ENCODE measurements at places on chromosomes 4 and X. TPM values are rescaled to one million over a fixed set of nuclear protein-coding genes. Genes with fewer than 3 reads are reported as not detected.

DNA sequence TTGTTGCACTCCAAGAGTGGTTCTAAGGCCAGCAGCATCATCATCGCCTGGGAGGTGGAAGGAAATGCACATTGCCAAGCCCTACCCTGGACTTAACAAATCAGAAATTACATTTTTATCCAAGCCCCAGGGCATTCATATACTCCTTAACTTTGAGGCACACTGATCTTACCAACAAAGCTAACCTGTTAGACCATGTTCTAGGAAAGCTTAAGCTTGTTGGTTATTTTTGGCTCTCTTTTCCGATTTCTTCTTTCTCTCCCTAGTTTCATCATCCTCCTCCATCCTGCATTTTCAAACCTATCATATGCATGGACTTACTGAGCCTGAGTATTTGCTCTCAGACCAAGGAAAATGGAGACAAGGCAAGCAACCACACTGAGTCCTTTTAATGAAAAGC is 133.4 kb downstream of the OPHN1 start:
- H3K36me3 ChIP-seq: no peaks in the 10 kb centered on the region
- no peak overlapping the region for H3K4me3 ChIP-seq
- no peaks in the 10 kb centered on the region for H3K27me3 ChIP-seq
- DNase-seq: no peak
- H3K4me1 ChIP-seq: no peaks in the 10 kb centered on the region
- H3K27ac ChIP-seq: no peak overlapping the region

DNA sequence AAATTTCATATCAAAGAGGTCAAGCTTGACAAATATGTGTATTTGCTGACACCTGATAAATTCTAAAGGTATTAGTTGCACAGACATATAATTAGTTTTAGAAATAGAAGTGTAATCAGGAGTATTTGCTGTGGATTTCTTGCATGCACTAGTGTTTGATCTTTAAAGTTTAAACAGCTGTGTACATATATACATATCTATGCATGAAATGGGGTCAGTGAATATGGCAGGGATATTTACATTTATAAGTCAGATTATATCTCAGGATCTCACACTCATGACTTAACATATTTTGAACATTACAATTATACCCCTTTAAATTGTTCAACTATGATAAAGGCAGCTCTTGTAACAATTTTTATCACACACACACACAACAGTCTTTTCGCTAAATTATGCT is 547.4 kb upstream of the ACTRT1 start:
- H3K4me1 ChIP-seq: no peaks in the 10 kb centered on the region
- H3K36me3 ChIP-seq: no peaks in the 10 kb centered on the region
- H3K27ac ChIP-seq: no peak overlapping the region

DNA sequence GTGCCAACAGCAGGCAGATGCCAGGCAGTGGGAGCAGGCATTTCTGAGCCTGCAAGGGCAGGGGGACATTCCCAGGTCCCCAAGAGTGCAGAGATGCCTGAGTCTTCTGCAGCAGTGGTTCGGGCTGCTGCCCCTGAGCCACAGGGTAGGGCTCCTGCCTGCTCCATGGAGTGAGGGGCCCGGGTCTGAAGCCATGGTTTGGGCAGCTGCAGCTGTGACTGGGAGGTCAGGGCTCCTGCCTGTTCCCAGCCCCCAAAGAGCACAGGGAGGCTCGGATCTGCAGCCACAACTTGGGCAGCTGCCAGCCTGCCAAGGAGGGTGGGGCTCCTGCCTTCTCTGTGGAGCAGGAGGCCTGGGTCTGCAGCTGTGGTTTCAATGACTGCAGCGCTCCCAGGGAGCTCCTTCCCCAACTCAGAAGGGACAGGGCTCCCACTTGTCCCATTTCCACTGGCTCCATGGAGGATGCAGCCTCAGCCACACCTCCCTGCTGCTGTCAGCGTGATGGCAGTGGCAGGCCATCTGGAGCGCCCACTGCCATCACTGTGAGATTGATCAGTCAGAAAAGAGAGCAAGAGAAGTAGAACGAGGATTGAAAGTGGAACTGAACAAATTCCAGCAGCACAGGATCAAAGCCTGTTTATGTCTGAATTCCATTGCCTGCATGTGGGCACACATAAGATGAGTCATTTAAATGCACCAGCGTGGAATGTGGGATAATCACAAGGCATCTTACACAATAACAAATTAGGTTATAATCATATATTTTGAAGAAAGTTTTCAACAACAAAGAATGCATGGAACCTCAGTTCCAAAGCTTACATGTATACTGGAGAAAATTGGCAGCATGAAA is 93.1 kb upstream of the CXorf51A start:
- no peak for DNase-seq
- H3K4me3 ChIP-seq: no peak overlapping the region
- H3K36me3 ChIP-seq: no peaks in the 10 kb centered on the region
- H3K27ac ChIP-seq: no peak overlapping the region
- H3K27me3 ChIP-seq: no peaks in the 10 kb centered on the region

DNA sequence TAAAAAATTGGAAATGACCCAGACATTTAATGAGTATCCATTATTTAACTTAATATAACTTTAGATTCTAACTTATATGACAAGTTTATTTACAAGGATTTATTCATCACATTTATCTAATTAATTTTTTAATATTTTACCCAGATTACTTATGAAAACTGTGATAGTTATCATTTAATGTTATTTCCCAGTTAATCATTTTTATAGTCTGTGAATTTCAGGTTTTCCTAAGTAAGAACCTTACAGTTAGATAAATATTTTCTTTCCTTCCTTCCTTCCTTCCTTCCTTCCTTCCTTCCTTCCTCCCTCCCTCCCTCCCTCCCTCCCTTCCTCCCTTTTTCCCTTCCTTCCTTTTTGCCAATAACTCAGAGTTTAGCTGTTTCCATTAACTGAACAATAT is 14.8 kb upstream of the FHDC1 start:
- H3K4me3 ChIP-seq: no peak overlapping the region
- no peak for DNase-seq
- peaks cover 16% of the 10 kb centered on the region for H3K36me3 ChIP-seq
- H3K27ac ChIP-seq: no peak overlapping the region
- H3K4me1 ChIP-seq: no peaks in the 10 kb centered on the region
- peaks cover 2% of the 10 kb centered on the region for H3K27me3 ChIP-seq

DNA sequence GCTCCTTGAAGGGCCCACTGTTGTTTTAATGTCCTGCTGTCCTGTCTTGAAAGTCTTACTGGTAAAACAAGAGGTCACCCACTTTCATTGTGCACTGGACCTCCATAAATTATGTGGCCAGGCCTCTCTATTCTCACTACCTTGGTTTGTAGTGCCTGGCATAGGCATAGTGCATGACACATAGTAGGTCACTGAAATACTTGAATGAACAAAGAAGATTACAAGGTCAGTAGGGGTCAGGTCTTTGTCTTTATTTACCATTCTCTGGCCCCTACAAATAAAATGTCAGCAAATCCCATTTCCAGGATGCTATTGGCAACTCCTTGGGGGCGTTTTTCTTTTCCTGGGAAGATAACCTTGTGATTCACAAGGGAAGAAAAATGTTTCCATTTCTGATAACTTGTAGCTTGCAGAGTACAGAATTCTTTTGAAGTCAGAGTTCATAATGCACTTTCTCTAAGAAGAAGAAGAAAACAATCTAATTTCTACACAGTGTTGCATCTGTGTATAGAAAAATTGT is 1.4 kb downstream of the PGM2 start:
- peaks cover 40% of the 10 kb centered on the region for H3K36me3 ChIP-seq
- peak overlapping the region; percentile 100 for H3K4me3 ChIP-seq
- no peak for DNase-seq
- no peaks in the 10 kb centered on the region for H3K27me3 ChIP-seq
- H3K4me1 ChIP-seq: peaks cover 32% of the 10 kb centered on the region

- H3K27ac ChIP-seq: peak overlapping the region; percentile 46
- H3K27me3 ChIP-seq: no peaks in the 10 kb centered on the region
- peaks cover 5% of the 10 kb centered on the region for H3K4me1 ChIP-seq
These were observed 179.5 kb upstream of the TBL1X start for GRCh38 chrX:9285342-9285771.

Gene GLRA2
- total RNA-seq: not detected

Gene GPR82
- total RNA-seq: 0.35 TPM

Gene TLL1
- total RNA-seq: not detected

Gene CXorf65
- total RNA-seq: 10.0 TPM
